ENCODE measurements at places on chromosomes 7 and 10.

DNA sequence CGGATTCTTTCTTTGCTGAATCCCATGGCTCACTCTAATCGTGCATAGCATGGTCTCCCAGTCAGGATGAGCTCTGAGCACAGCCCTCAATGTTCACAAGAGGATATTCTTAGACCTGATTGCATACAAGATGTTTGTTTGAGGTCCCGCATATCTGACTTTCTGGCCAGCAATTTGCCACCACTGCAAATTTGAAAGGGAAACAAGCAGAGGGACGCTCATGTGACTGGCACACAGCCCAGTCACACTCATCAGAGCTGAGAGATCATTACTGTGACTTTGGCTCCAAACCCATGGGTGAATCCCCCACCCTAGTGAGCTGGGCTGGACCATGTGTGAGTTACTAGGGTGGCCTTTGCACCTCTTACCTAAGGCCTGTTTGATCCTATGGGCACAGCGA, 9.9 kb downstream of the TAS2R41 start:
- peak overlapping the region; percentile 44 for H3K27ac ChIP-seq
- no peak overlapping the region for H3K4me3 ChIP-seq
- H3K27me3 ChIP-seq: no peaks in the 10 kb centered on the region
- no peaks in the 10 kb centered on the region for H3K36me3 ChIP-seq
- no peaks in the 10 kb centered on the region for H3K4me1 ChIP-seq
- peak; percentile 33 for DNase-seq

DNA sequence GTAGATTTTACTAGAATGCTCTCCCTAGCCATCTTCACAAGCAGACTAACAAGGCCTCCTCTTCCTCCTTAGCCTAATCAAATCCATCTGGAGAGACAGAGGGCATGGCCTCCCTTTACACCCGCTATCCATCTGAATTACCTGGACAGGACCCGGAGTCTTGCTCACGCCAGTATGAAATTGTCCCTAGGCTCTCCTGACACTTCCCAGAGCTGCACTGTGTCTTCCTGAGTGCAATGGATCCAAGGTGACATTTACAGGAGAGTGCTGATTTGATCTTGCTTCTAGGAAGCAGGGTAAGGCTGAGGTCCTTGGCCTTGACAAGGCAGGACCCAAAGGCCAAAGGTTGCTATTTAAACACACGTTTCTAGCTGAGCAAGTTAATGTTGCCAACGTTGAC, 147.8 kb downstream of the HIBADH start:
- H3K27me3 ChIP-seq: no peaks in the 10 kb centered on the region
- no peak overlapping the region for H3K4me3 ChIP-seq
- H3K36me3 ChIP-seq: no peaks in the 10 kb centered on the region

DNA sequence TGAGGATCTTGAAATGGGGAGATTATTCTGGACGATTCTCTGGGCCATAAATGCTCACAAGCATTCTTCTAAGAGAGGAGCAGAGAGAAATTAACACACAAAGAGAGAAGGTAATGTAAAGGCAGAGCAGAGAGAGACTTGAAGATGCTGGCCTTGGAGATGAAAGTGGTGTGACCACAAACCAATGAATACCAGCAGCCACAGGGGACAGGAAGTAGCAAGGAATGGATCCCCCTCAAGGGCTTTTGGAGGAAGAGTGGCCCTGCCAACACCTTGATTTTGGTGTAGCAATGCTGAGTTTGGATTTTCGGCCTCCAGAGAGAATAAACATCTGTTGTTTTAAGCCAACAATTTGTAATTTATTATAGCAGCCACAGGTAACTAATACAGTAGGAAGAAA, 1155.6 kb downstream of the TYW1 start:
- no peaks in the 10 kb centered on the region for H3K4me1 ChIP-seq
- H3K36me3 ChIP-seq: no peaks in the 10 kb centered on the region
- DNase-seq: no peak

GRCh38 chr7:23246555-23246954, at the start of gene GPNMB:
GPNMB (plus strand) TSS chr7:23246775; CDS start chr7:23246858, 83 bp downstream.
- DNase-seq: peak; percentile 85
- H3K4me3 ChIP-seq: peak within 1 kb of the TSS; percentile 38
- H3K4me1 ChIP-seq: peaks cover 34% of the 10 kb centered on the region
- no peaks in the 10 kb centered on the region for H3K27me3 ChIP-seq
- H3K36me3 ChIP-seq: no peaks in the 10 kb centered on the region
- H3K27ac ChIP-seq: peak within 1 kb of the TSS; percentile 76

DNA sequence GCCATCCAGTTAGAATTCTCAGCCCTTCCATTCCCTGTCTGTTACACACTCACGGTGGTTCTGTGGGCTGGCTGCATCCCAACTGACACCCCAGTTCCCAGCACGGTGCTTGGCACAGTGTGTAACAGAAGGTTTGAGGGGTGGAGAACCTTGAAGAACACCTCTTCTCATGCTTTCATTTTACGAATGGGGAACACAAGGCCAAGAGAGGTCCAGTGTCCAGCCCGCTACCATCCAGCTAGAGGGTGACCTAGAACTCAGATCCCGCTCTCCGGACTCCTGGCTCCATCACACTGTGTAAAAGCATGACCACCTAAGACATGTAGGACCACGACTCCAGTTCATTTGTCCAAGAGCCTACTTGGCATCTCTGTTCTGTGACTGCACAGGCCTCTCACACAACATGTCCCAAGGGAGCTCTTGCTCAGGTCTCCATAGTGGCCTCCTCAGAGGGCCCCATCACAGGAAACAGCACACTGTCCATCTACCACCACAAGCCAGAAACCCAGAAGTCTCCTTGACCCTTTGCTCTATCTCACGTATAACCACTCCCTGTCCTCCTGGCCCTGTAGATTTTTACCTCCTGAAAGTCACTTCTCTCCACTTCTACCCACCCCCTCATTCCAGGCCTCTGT, 2.8 kb upstream of the CDH23 start:
- no peaks in the 10 kb centered on the region for H3K27me3 ChIP-seq
- H3K36me3 ChIP-seq: no peaks in the 10 kb centered on the region
- H3K27ac ChIP-seq: no peak overlapping the region
- H3K4me3 ChIP-seq: no peak overlapping the region
- peaks cover 11% of the 10 kb centered on the region for H3K4me1 ChIP-seq

DNA sequence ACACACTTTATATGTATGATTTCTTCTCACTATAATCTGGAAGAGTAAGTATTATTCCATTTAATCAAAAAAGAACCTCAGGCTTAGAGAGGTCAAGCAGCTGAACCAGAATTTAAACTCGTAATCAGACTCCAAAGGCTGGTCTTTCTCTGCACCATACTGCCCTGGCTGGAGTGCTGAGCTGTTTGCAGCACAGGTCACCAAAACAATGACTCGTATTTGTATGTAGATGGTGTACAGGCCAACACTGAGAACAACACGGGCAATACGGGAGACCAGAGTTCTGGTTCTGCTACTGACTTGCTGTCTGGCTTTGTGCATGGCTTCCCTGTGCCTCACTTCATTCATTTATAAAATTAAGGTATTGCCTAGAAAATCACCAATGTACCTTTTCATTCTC, 57.9 kb downstream of the CDCA7L start:
- no peak for DNase-seq
- H3K4me3 ChIP-seq: no peak overlapping the region
- no peak overlapping the region for H3K27ac ChIP-seq
- no peaks in the 10 kb centered on the region for H3K36me3 ChIP-seq

GRCh38 chr10:48890888-48891850, 48.5 kb downstream of the LRRC18 start:
- no peaks in the 10 kb centered on the region for H3K36me3 ChIP-seq
- no peak for DNase-seq
- H3K4me3 ChIP-seq: no peak overlapping the region
- no peak overlapping the region for H3K27ac ChIP-seq

DNA sequence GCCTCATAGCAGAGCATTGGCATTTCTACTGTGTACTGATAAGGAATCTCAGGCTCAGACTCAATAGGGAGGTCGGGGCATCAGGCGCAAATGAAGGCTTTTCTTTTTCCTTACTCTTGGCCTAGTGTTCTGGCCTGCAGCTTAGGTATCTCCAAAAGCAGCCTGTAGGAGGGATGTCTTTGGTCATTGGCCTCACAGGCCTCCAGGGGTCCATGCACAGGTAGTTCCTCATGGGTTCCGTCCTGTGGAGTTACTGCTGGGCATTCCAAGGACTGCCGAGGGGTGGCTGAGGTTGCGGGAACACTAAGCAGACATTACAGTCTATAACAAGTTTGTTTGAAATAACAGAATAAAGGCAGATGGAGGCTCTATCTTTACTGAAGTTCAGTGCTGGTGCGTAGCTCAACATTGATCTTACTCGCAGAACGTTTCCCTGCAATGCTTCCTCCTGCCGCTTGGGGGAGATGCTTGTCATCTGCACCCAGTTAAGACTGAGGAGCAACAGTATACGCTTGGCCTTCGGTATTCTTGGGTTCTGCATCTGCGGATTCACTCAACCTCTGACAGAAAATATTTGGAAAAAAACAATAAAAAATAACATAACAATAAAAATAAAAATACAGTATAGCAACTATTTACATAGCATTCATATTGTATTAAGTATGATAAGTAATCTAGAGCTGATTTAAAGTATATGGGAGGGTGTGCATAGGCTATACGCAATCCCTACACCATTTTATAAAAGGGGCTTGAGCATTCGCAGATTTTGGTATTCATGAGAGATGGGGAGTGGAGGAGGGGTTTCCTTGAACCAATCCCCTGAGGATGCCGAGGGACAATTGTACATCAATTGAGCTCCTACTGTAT, 58.9 kb downstream of the SH2D4B start:
- H3K36me3 ChIP-seq: no peaks in the 10 kb centered on the region
- H3K4me1 ChIP-seq: no peaks in the 10 kb centered on the region
- no peak overlapping the region for H3K27ac ChIP-seq
- no peaks in the 10 kb centered on the region for H3K27me3 ChIP-seq
- DNase-seq: no peak
- H3K4me3 ChIP-seq: no peak overlapping the region

DNA sequence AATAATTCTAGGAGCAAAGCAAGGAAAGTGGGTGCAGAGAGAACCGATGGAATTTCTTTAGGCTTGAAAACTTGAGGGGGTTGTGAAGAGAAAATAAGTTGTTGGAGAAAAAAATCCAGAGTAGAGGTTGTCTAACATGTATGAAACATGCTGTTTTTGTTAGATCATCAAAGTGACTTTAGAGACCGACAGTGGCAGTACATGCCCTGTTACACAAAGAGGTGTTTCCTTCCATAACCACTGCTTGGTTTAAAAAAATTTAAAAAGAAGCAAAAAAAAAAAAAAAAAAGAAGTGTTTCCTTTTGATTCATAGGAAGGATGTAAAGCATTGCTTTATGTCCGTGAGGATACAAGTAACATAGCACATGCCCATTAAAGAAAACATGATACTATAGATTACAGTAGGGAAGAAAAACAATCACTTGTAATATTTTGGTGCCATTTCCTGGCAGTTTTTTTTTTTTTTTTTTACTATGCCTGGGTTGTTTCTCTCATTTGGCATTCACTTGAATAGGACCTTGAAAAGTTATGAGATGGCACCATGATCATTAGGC, 6.1 kb downstream of the ENTPD1 start:
- H3K36me3 ChIP-seq: no peaks in the 10 kb centered on the region
- H3K27me3 ChIP-seq: no peaks in the 10 kb centered on the region
- H3K27ac ChIP-seq: peak overlapping the region; percentile 46
- DNase-seq: no peak
- H3K4me1 ChIP-seq: no peaks in the 10 kb centered on the region

- H3K27me3 ChIP-seq: no peaks in the 10 kb centered on the region
- H3K4me1 ChIP-seq: peaks cover 5% of the 10 kb centered on the region
- DNase-seq: no peak
- no peaks in the 10 kb centered on the region for H3K36me3 ChIP-seq
- no peak overlapping the region for H3K4me3 ChIP-seq
Observed at GRCh38 chr10:97406064-97406463, 4.9 kb upstream of the RRP12 start.

DNA sequence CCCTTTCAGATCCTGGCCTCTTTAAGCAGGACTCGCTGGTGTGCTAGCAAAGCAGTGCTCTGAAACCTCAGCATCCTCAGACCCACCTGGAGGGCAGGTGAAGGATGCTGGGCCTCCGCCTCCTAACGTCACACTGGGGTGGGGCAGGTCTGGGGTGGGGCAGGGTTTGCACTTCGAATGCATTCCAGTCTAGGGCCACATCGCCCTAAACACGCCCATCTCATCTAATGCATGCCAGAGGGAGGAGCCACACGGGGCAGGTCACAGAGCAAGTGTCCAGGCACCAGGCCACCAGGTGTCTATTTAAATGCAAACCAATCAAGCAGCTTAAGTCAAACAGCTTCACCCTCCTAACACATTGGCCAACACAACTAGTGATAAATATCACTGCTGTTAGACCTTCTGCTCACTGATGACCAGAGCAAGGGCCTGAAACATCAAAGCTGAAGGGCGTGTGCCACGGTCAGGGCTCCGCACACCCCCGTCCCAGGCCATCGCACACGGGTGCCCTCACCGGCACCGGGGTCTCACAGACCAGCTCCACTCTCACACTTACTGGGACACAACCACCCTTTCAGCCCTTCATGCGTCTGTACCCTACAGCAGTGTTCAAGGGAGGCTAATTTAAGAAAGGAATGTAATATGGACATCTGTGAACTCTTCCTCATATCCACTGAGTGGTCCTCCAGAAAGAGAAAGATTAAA, 47.1 kb downstream of the DIP2C start:
- H3K27me3 ChIP-seq: no peaks in the 10 kb centered on the region
- peaks cover 22% of the 10 kb centered on the region for H3K36me3 ChIP-seq

DNA sequence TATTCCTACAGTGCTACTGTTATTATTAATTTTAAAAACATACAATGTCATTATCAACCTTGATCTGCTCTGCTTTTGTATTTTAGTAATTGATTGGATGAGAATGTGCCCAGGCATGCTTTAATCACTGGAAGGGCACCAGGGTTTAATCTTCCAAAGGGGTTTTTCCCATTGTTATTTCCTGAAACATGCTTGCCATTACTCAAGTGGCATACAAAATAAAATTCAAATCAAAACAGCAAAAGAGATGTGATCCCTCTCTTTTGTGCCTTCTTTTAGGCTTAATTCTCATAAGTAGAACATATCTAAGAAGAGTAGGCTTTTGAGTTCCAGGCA, 963.3 kb downstream of the LRMDA start:
- H3K4me1 ChIP-seq: peaks cover 22% of the 10 kb centered on the region
- no peak overlapping the region for H3K4me3 ChIP-seq
- no peak overlapping the region for H3K27ac ChIP-seq
- DNase-seq: no peak
- no peaks in the 10 kb centered on the region for H3K27me3 ChIP-seq

- H3K27me3 ChIP-seq: no peaks in the 10 kb centered on the region
- H3K4me3 ChIP-seq: no peak overlapping the region
- no peaks in the 10 kb centered on the region for H3K36me3 ChIP-seq
- H3K27ac ChIP-seq: no peak overlapping the region
- DNase-seq: no peak
Observed at GRCh38 chr10:126808103-126808502, 97.1 kb upstream of the DOCK1 start.
